Renal cortex interstitium (tissue), 15 donors: ENCODE measurements at places on chromosomes 7 and 10. TPM values are rescaled to one million over a fixed set of nuclear protein-coding genes. Genes with fewer than 3 reads are reported as not detected.

Gene CALML3
- polyA plus RNA-seq = 0.06 TPM

Gene VIPR2
- 2.3 TPM for polyA plus RNA-seq

Gene AKR1C2
- 10.3 TPM for polyA plus RNA-seq

Gene SLC16A9
- polyA plus RNA-seq = 31.8 TPM

Gene ZPBP
- polyA plus RNA-seq = 0.14 TPM

Gene LRGUK
- 4.2 TPM for polyA plus RNA-seq

Gene SEMA3E
- polyA plus RNA-seq = 1.9 TPM

Gene CYP26A1
- 0.35 TPM for polyA plus RNA-seq

Gene EPHA1
- polyA plus RNA-seq = 19.6 TPM

Gene FAM25G
- polyA plus RNA-seq = not detected

Gene ASB4
- 0.08 TPM for polyA plus RNA-seq

Gene NCF1
- polyA plus RNA-seq = 1.6 TPM

Gene SPDYE5
- polyA plus RNA-seq = 2.2 TPM

Gene PPP1R3A
- 0.04 TPM for polyA plus RNA-seq

Gene TMEM236
- 0.20 TPM for polyA plus RNA-seq
